CD4-positive, alpha-beta T cell (primary cell): ENCODE measurements at places on chromosomes 3 and 15. TPM values are rescaled to one million over a fixed set of nuclear protein-coding genes. Genes with fewer than 3 reads are reported as not detected.

GRCh38 chr3:108940568-108941263, 13.0 kb downstream of the GUCA1C start:
- DNase-seq = no peak

GRCh38 chr15:48617619-48618018, 27.9 kb downstream of the FBN1 start:
- no peak for DNase-seq

- no peak for DNase-seq
Measured at GRCh38 chr3:49530701-49531100, 23.6 kb upstream of the BSN start.

DNA sequence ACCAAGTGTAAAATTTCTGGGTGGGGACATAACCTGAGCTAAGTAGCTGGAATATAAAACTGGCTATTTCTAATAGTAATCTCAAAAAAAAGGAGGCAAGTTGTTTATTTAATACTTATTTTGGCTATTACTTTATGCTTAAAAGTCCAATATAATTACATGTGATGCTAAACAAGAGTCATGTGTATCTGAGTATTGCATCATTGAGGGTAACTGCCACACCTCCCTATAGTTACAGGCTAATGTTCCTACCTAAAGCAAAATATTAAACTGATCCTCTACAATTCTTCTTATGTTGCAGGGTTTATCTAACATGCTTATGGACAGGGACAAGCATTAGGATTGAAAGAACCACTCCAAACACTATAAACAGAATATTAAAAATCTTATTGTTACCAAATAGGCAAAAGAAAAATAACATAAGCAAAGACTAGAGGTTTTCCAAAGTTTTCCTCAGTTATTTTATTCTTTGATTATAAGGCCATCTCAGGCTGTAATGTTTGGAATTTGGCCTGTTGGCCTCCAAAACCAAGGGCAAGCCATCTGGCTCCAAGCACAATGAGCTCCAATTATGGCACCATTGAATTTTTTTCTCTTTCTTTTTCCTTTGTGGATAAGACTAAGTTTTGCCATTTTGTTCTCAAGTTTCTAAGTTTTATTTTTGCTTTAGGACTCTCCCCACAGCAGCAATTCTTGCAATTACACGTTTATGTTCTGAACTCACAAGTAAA, 75.8 kb upstream of the ABI3BP start:
- DNase-seq = no peak

GRCh38 chr15:58069008-58069407, 3.5 kb upstream of the ALDH1A2 start:
- DNase-seq = no peak

DNA sequence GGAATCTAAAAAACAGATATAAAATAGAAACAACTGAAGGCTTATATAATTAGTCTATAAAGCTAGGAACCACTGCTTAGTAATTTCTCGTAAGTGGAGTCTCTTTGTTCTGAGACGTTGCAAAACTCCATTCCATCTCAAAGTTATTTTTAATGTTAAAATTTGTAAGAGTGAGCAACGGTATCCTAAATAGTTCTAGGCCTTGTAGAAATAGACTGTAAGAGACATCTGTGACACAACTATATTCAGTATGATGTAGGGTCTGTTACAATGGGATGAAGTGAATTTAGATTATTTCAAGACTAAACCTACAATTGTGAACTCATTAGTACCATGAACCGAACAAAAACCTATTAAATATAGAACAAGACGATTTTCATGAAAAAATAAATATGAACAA, 57.2 kb downstream of the UBE3A start:
- DNase-seq = no peak

GRCh38 chr15:101813803-101814534, 2.0 kb downstream of the OR4F15 start:
- no peak for DNase-seq

DNA sequence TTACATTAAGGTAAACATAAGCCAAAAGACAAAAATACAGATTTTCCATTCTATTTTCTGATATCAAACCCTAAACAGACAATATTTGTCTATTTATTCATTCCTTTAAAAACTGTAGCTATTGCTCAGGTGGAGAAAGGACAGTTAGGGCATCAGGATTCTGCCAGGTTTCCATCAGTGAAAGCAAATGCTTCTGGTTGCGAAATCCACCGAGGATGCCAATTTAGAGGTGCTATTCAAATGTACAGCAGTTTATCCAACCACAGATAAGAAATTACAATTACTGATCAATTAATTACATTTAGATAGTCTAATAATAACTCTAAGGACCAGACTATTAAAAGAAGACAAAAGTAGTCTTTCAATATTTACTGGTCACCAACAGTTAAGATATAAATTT, 3.9 kb downstream of the TOMM70 start:
- no peak for DNase-seq

DNA sequence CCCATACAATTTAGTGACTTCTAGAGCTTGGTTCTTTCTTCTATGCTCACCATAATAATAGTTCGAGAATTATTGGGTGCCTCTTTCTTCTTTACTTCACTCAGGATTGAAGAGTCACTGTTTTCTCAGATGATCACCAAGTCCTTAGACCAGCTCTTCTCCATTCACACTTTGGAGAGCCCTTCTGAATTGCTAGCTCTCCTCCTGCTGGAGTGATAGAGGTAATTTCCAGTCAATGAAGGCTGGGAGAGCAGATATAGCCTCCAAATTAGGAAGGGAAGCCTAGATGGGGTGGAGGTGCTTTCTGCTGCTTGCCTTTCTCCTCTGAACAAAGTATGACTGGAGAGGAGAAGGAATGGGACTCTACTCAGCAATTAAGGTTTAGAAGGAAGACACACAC, 10.7 kb upstream of the BBX start:
- DNase-seq = no peak

DNA sequence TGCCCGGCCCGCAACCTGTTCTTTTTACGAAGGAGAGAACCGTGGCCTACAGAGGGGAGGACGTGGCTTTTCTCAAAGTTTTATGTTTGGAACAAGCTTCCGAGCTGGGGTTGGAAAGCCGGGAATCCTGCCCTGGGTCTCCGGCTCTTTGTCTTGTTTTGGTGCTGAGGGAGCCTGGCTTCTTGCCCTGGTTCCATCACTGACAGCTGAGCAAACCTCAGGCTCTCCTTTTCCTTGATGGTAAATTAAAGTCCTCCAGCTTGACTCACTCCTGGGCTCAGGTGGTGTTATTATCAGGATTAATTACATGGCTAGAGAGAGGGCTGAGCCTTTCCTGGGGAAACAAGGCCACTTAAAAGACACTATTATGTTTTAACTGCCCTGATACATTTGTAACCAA, 289.5 kb upstream of the RGMA start:
- DNase-seq = no peak

- DNase-seq = no peak
Measured at GRCh38 chr3:129602309-129602708, 4.2 kb downstream of the PLXND1 start.

DNA sequence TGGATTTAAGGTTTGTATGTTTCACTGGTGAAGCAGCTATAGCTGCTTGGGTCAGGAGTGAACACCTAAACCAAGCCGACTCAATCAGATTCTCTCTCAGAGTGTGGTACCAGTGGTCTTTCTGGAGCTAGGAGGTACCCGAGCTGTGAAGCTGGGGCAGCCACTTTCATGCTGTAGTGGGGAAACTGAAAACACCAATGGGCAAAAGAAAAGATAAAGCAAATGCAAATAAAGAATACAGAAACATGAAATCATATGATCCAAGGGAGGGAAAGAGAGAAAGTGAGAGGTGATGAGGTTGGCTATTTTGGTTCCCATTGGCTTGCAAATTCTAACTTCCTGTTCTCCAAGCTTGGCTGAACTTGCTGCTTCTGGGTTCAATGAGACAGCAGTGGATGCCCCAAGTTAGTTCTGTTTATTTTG, 212.3 kb upstream of the CFAP20DC start:
- DNase-seq = no peak

DNA sequence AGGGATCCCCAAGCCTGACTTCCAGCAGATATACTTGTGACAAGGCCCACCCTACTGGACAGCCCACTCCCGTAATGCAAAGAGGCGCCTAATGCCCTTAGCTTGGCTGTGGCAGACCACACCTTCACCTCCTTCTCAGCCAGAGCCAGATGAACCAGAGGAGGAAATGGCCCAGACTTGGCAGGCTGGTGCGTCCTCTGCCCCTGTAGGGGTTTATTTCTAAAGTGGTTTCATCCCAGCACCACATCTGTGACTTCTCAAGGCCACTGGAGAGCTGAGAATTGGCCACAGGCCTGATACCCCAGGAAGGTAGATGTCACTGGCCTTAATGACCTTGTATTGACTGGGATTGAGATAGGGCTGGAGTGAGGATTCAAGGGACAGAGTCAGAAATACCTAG, 29.5 kb downstream of the BOC start:
- no peak for DNase-seq

The NANOGP8 gene
- total RNA-seq = not detected

The SH3GL3 gene
- total RNA-seq = not detected

The CAPN3 gene
- total RNA-seq = 8.2 TPM

The LSAMP gene
- total RNA-seq = not detected

The ATP13A5 gene
- not detected for total RNA-seq

The SERINC4 gene
- 0.36 TPM for total RNA-seq

The GCNT3 gene
- not detected for total RNA-seq
